ENCODE measurements at places on chromosomes 12 and 14. TPM values are rescaled to one million over a fixed set of nuclear protein-coding genes. Genes with fewer than 3 reads are reported as not detected.

DNA sequence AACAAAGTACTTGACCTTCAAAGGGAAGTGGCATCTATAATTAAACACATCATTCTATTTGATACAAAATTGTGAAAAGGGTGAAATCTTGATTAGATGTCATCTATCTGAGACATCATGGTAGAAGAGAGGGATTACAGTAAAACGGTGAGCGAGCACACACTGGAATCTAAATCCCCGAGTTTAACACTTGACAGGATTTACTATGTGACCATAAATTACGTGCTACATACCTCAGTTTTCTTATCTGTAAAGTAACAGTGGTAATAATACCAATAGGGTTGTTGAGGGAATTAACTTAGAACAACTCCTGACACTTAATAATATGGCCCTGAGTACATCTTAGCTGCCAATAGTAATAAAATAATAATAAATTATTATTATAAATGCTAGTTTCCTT lies 13.3 kb downstream of the USP44 start:
- no peak for DNase-seq

BIN2 gene
- 1.7 TPM for total RNA-seq

FAR2 gene
- 3.2 TPM for total RNA-seq

GLT1D1 gene
- 0.45 TPM for total RNA-seq

PPP1R1A gene
- 298 TPM for total RNA-seq

DNA sequence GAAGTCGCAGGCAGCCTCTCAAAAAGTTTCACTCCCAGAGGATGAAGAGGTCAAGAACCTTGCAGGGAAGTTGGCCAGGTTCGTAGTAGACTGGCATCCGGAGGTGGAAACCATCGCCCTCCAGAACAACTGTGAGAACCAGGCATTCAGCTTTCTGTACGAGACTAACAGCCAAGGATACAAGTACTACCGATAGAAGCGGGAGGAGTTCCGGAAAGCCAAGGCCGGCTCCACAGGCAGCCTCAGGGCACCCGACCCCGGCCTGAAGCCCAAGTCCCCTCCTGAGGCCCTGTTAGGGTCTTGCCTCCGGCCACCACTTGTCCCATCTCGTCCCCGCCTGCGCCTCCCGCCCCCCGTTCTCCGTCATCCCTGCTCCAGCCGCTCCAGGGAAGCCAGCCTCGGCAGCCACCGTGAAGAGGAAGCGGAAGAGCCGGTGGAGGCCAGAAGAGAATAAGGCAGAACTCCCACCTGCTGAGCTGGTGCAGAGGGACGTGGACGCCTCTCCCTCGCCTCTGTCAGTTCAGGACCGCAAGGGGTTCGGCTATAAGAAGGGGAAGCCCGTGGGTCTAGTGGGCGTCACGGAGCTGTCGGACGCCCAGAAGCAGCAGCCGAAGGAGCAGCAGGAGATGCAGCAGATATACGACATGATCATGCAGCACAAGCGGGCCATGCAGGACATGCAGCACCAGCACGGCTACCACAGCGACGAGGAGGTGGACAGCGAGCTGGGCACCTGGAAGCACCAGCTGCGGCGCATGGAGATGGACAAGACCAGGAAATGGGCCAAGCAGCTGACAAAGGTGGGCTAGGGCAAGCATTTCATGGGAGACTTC lies 366.8 kb upstream of the ATXN7L3B start:
- peak; percentile 19 for DNase-seq
